ENCODE measurements at places on chromosomes 3 and 15. TPM values are rescaled to one million over a fixed set of nuclear protein-coding genes. Genes with fewer than 3 reads are reported as not detected.

- no peak for DNase-seq
Observed at GRCh38 chr15:81184188-81184587, 12.5 kb upstream of the IL16 start.

The HYPK gene
- 15.6 TPM for total RNA-seq

GRCh38 chr15:88161636-88162035 lies 94.9 kb downstream of the NTRK3 start:
- no peak for DNase-seq

The PIK3CB gene
- 23.5 TPM for total RNA-seq

- no peak for DNase-seq
Observed at GRCh38 chr15:97692301-97693015, 268.0 kb upstream of the ARRDC4 start.

DNA sequence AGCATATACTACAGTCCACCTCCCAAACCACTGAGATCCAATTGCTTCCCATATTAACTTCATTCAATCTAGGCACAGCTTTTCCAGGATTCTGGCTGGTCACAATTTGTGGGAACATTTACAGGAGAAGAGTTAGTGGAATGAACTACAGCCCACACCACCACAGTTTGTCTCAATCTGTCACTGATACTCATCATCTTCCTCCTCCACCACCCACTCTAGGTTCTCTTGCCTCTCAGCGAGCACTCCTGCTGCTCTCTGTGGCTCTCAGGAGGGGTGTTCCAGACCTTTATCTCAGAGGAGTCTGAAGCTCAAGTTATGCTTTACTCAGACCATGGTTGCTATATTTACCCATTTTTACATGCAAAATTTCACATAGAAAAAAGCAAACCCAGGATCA lies 25.9 kb upstream of the PLA2G4D start:
- DNase-seq: no peak

DNA sequence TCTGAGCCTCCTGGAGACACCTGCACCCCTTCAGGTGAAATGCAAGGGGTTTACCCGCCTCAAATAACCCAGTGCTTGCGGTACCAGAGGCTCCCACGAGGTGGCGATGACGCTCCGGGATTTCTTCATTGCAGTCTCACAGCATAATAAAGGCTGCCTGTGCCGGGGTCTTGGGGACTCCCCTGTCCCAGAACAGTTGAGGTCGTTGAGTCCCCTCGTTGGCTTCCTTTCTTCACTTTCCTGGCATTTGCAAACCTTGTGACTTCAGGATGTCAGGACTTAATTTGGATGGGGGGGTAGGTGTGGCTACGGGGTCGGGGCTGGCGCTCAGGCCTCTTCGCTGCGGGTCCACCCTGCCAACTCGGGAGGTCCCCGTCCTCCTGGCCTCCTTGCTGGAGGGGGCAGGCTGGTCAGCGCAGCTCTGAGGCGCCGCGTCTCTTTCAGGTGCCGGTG lies 1.3 kb downstream of the GNAT1 start:
- peak; percentile 91 for DNase-seq

- DNase-seq: no peak
Observed at GRCh38 chr3:25040748-25041147, 387.3 kb upstream of the RARB start.

The ACY1 gene
- 47.8 TPM for total RNA-seq

DNA sequence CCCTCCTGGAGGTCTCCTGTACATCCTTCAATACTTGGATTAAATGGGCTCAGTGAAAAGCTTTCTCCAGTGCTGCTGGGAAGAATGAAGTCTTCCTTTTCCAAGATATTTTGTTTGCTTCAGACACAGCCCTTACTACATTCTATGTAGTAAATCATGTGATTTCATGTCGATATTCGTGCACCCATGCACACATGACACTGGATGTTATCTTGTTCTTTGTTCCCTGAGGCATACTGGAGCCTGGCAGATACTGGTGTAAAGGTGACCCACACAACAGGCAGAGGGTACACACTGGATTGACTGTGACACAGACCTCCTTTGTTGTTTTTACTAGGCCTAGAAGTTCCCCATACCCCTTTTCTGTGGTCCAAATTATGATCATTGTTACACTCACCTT lies 40.3 kb upstream of the ATP2C1 start:
- DNase-seq: no peak

DNA sequence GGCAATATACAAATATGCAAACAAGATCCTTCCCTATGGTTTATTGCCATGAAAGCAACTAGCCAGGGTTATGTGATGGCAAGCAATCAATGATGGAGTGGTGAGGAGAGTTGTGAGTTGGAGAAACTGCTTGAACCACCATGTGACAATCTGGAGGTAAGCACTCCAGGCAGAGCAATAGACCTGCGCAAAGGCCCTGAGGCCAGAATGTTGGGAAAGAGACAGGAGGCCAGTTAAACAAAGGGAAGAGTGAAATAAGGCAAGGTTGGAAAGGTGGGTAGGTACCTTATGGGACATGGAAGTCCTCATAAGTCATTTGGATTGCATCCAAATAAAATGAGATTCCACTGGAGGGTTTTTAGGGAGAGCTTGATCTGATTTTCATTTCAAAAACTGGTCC lies 80.0 kb upstream of the WNT5A start:
- DNase-seq: no peak

- no peak for DNase-seq
Observed at GRCh38 chr15:72156928-72157327, 38.7 kb downstream of the SENP8 start.

GRCh38 chr15:95300958-95301357 lies 1029.5 kb upstream of the NR2F2 start:
- no peak for DNase-seq

- no peak for DNase-seq
Observed at GRCh38 chr15:70031261-70031660, 66.5 kb downstream of the TLE3 start.

- no peak for DNase-seq
Observed at GRCh38 chr3:71689291-71689690, 35.9 kb downstream of the EIF4E3 start.

The SLC22A13 gene
- total RNA-seq: 0.85 TPM

- DNase-seq: no peak
Observed at GRCh38 chr3:11034309-11034985, 41.9 kb downstream of the SLC6A1 start.

Data from mesothelial cell of epicardium (in vitro differentiated cells).